ENCODE measurements at places on chromosomes 12 and 14.
A peak's percentile ranks its signal among the peaks of the same experiment; 100 is the strongest.

GRCh38 chr14:64518229-64518628 lies 13.7 kb downstream of the ZBTB1 start:
- DNase-seq, result no peak

- no peak for DNase-seq
These were observed 42.9 kb upstream of the CAPRIN2 start for GRCh38 chr12:30797689-30798088.

DNA sequence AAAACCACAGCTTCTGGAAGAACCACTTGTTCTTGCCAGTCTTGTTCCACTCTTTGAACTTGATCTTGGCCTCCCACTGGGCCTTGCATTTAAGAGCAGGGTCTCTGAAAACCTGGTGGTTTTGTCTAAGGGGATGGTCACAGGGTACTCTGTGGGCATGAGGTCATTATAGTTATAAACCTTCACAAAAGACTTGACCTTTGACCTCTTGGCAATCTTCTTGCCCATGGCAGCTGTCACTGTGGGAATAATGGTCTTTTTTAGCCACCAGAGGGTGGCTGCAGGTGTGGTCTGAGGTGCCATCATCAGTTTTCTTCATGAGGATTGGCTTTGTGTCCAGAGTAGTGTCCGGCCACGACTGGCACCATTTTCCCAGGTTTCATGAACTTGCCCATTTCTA lies 9.1 kb downstream of the ATP6V0A2 start:
- no peak for DNase-seq

- no peak for DNase-seq
These were observed 3.6 kb downstream of the SMARCD1 start for GRCh38 chr12:50088577-50089335.

DNA sequence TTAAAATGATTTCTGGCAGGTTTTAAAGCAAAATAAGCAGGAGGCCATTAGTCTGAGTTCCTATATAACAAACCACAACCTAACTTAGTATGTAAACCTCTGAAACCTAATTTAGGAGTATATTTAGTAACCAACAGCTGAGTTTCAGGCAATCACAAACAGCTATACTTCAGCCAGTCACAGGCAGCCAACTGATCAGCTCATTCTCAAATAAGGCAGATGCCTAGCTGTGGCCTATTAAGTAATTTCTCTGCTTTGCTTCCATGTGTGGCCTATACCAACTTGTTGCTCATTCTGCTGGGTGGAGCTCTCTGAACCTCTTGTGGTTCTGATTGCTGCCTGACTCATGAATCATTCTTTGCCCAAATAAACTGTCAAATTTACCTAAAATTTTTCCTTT lies 408.9 kb upstream of the FBXO33 start:
- DNase-seq, result no peak

DNA sequence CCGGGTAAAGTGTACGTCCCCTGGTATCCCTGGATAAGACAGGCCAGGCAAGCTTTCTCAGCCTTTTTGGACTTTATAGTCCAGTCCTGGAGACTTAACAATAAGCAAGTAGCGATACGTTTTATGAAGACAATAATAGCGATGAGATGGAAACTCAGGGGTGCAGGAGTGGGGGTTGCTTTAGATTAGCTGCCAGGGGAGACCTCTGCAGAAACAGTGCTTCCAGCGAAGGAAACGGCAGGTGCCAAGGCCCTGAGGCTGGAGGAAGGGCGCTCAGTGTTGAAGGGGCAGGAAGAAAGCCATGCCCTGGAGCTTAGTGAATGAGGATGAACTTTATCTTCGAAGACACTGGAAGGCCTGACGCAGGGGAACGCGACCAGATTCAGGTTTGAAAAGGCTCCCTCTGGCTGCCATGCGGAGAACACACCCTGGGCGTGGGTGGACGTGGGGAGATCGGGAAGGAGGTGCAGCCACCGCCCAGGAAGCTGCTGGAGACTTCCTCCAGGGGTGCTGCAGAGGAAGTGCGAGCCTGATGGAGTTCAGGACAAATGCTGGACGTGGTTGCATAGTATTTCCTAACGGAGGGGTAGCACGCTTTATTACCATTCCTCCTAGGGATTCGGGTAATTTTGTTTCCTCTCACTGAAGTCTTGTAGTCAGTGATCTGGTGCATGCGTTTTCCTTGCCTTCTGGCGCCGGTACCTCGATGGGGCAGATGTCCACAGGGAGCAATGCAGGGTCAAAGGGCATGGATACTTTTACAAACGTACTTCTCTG lies 26.1 kb upstream of the UBC start:
- DNase-seq, result peak; percentile 72

DNA sequence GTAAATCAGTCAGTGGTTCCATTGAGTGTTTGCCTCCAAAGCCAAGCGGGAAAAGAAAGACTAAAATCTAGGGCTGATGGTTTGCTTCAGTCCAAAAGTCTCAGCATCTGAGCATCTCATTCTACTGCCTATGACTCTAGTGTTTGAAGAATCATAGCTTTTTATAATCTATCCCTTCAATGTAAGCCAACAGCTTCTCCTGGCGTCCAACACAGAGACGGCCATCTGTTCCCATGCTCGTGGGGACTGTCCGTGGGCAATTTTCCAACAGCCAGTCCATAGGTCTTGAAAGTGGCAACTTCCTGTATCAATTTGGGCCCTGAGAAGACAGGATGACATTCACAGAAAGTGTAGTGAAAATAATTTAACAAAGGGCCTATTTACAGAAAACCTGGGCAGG lies 544.4 kb upstream of the TMEM132C start:
- no peak for DNase-seq

GRCh38 chr12:116372815-116373214 lies 95.3 kb upstream of the MED13L start:
- no peak for DNase-seq

DNA sequence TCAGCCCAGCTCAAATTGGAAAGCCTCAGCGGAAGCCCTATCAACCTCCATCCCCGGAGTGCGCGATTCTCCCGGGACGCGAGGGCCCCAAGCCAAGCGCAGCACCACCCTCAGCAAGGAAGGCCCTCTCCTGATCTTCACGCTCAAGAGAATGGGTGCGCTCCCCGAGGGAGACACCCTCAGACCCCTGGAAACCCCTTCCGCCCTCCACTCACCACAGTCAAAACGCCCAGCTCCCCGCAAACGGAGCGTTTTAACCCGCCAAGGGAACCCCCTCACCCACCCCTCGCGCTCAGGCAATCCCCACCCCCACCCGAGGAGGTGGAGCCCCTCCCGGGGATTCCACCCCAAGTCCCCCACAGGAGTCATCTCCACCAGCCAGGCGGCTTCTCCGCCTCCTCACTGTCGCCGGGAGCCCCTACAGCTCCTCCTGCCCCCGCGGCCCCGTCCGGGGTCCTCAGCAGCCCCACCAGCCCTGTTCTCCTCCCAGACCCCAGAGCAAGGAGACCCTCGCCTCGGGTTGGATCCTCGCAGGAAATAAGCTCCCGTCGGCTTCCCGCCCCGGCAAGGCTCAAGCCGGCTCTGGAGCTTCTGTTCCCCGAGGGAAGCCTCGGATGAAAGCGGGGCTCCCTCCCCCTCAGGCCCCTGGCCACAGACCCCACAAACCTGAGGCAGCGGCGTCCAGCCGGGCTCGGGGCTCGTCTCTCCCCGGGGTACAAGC lies 507 bp downstream of the BAZ2A start:
- peak; percentile 8 for DNase-seq

DNA sequence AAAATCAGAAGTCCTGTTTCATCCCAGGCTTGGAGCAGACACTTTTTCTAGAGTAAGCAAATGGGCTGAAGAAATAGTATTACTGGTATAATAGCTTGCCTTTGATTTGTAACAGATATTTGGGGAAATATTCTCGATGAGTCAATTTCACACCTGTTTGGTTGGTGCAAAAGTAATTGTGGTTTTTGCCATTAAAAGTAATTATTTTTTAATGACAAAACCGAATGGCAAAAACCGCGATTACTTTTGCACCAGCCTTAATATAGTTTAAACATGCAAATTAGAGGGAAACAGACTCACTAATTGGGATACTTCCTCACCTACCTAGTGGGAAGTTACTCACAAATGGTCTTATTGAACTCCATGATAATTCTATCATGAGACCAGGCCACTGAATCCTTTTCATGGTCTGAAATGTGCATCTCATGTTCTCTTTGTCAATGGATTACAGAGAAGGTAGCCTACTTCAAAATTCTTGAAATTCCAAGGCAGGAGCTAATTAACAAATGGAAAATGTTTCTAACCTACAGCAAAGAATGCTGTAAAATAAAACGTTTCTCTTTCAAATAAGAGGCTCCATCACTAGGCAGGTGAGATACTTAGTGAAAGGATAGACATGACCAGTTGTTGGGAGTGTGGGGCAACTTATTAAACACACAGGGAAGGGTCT lies 391.3 kb downstream of the EMP1 start:
- no peak for DNase-seq

GRCh38 chr14:24607635-24608514 lies 1.6 kb downstream of the GZMH start:
- DNase-seq, result no peak

- DNase-seq, result no peak
These were observed 23.2 kb upstream of the LYZ start for GRCh38 chr12:69324797-69325466.

- no peak for DNase-seq
These were observed 19.4 kb upstream of the EVL start for GRCh38 chr14:100045642-100046344.

GRCh38 chr14:34227834-34228649 lies 234.0 kb downstream of the SPTSSA start:
- DNase-seq, result peak; percentile 7

DNA sequence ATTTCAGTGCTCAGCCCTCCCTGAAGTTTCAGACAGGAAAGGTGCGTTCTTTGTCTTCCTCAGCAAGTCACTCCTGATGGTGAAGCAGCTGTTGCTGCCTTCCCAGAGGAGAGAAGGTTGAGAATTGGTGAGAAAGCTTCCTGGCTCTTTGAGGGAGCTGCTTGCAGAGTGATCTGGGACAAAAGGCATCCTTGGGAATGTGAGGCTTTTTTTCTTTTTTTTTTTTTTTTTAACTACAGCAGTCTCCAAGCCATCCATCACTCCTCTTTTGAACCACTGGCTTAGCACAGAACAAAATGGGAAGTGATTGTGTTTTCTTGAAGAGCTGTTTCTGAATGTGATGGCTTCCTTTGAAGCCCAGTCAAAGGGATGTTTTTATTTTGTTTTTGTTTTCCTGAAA lies 120.4 kb upstream of the LRIG3 start:
- DNase-seq, result no peak

- no peak for DNase-seq
These were observed 13.5 kb downstream of the C3AR1 start for GRCh38 chr12:8052679-8053078.

GRCh38 chr12:116442946-116443345 lies 116.2 kb upstream of the MAP1LC3B2 start:
- no peak for DNase-seq

DNA sequence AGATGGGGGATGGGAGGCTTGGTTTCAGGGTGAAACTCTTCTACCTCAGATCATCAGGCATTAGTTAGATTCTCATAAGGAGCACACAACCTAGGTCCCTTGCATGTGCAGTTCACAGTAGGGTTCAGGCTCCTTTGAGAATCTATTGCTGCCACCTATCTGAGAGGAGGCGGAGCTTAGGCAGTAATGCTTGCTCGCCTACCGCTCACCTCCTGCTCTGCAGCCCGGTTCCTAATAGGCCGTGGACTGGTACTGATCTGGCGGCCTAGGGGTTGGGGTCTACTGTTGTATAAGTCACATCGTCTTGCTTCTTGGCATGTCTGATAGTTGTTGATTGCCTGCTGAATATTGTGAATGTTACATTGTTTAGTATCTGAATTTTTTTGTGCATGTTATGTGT lies 12.2 kb downstream of the SCYL2 start:
- DNase-seq, result no peak

DNA sequence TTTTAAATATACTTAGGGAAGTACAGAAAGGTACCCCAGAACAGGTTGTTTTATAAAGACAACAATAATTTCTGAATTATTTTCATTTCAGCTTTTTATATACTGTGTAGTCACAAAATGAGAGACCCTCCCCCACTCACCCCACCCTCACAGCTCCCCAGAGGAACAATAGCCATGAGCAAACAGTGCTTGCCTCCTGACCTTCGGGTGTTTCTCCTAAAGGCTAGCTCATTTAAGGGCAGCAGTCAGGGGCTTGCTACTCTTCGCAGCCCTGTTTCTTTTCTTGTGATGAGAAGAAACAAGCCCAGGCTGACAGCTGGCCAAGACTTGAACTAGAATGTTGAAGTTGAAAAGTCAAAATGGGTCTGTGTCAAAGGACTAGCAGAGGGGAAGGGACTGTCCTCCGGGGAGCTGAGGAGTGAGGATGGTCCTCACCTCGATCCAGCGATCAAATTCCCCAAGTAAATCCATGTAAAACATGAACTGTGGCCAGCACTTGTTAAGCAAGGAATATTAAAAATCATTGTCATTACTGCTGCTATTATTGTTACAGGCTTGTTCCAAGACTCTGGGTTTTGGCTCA lies 133.8 kb upstream of the ARHGAP5 start:
- no peak for DNase-seq

GRCh38 chr12:86914721-86915120 lies 658.5 kb upstream of the MGAT4C start:
- DNase-seq, result no peak

- DNase-seq, result no peak
These were observed 5.4 kb upstream of the NR4A1 start for GRCh38 chr12:52045794-52046199.

GRCh38 chr12:121090586-121091514 lies 41.8 kb upstream of the P2RX7 start:
- no peak for DNase-seq

- DNase-seq, result no peak
These were observed 70.8 kb downstream of the WNK1 start for GRCh38 chr12:823028-823698.

DNA sequence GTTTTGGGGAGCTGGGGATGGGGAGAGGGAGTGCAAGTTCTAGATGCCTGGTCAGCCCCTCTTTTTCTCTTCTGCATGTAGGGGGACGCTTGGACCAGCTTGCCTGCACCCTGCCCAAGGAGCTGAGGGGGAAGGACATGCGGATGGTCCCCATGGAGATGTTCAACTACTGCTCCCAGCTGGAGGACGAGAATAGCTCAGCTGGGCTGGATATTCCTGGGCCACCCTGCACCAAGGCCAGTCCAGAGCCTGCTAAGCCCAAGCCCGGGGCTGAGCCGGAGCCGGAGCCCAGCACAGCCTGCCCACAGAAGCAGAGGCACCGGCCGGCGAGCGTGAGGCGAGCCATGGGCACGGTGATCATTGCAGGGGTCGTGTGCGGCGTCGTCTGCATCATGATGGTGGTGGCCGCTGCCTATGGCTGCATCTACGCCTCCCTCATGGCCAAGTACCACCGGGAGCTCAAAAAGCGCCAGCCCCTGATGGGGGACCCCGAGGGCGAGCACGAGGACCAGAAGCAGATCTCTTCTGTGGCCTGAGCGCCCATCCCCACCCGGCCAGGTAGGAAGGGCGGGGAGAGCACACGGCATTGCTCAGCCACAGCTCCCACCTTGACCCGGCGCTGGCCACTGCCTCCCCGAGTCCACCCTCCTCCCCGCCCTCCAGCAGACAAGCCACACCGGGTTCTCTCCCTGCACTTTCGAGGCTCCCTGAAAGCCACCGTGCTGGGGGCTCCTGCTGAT lies 14.0 kb downstream of the LRTM2 start:
- no peak for DNase-seq

DNA sequence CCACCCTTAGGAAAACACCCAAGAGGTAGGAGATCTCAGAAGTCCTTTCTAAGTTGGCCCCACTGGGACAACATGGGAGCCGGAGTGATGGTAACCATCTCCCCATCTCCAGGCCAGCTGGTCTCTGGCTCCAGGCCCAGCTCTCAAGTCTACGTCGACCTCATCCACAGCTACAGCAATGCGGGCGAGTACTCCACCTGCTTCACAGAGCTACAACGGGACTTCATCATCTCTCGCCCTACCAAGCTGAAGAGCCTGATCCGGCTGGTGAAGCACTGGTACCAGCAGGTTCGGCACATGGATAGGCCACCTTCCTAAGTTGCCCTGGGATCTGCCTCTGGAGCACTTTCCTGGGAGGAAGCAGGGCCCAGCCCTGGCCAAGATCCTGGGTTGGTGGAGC lies 11.0 kb upstream of the OAS2 start:
- no peak for DNase-seq
